D721Med (cell line): ENCODE measurements at places on chromosomes 5 and 9.
A peak's percentile ranks its signal among the peaks of the same experiment; 100 is the strongest.

GRCh38 chr9:33446946-33447798, at the start of gene AQP3:
Gene AQP3, minus strand, starts transcription at chr9:33447593. Its CDS starts 63 bp downstream, at chr9:33447530.
- peak; percentile 81 for DNase-seq

- no peak for DNase-seq
These were observed 31.3 kb downstream of the ANKRA2 start for GRCh38 chr5:73534011-73534644.

- no peak for DNase-seq
These were observed 73.7 kb upstream of the EGFLAM start for GRCh38 chr5:38184627-38185026.

- DNase-seq, result no peak
These were observed 12.8 kb upstream of the RXRA start for GRCh38 chr9:134313470-134313869.

DNA sequence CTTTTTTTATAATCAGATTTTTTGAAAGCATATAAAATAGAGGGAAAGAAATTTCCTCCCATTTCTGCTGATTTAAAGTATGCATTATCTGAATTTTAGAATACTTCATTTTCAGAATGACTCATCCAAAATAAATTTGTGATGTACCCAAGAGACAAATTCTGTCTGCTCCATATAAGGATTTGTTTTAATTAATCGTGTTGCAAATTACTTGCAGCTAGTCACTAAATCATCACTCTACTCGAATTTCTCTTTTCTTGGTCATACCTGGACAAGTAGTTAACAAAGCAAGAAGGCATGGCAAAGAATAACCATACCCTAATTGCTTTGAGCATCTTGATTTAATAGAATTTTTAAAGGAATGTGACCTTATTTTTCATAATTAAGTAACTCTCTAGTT, 284.1 kb upstream of the GRAMD2B start:
- DNase-seq, result no peak

DNA sequence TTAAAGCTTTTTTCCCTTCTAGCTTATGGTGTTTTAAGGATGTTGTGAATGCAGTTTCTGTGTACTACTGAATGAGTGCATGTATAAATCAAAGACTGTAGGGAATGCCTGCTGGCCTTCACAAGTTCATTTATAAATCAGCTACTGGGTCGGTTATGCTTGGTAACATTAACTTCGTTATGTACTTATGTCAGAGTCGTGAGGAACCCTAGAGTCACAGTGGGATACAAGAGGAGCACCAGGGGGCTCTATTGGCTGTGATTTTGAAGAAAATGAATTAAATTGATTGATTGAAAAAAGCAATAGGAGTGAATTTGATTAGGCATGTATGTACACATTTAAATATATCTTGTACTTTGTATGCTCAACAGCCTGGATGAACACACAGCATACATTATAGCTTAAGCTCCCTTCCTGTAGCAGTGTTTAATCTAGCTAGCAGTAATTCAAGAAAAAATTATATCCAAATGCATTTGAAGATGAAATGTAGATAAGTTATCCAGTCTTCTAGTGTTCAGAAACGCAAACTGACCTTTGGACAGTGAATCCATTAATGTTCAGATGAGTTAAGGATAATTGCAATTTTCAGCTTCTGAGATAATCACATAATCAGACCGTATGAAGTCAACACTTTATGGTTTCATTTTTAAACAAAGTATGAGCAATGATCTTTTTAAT, 204.2 kb downstream of the KDM4C start:
- no peak for DNase-seq

- no peak for DNase-seq
These were observed 112.0 kb upstream of the FBXL7 start for GRCh38 chr5:15387931-15388524.

GRCh38 chr5:16963821-16964220, 27.7 kb upstream of the MYO10 start:
- no peak for DNase-seq
